ENCODE measurements at places on chromosomes 1 and 21.

- DNase-seq, result no peak
Observed at GRCh38 chr1:248733566-248733965, 22.0 kb downstream of the LYPD8 start.

GRCh38 chr1:96253246-96254035 lies 468.1 kb upstream of the PTBP2 start:
- no peak for DNase-seq

GRCh38 chr1:234000557-234001041 lies 96.1 kb downstream of the SLC35F3 start:
- no peak for DNase-seq

- DNase-seq, result no peak
Observed at GRCh38 chr1:7343882-7344281, 427.2 kb upstream of the VAMP3 start.

DNA sequence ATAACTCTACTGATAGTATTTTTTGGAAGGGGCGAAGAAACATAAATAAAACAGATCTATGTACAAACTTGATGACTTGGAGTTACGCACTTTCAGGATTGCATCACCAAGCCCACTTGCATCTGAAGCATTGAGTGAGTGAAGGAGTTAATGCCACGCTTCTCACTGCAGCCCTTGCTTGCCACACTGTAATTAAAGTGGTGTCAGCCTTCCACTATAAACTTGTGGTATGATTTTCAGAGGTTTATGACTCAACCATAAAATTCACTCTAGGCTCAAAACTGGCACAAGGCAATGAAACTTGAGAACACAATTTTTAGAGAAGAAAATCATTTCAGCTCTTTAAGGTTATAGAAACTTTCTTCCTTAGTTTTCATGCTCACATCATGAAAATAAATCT lies 93.9 kb upstream of the PRMT6 start:
- no peak for DNase-seq
